ENCODE measurements at places on chromosomes 1 and 21. TPM values are rescaled to one million over a fixed set of nuclear protein-coding genes. Genes with fewer than 3 reads are reported as not detected.

DNA sequence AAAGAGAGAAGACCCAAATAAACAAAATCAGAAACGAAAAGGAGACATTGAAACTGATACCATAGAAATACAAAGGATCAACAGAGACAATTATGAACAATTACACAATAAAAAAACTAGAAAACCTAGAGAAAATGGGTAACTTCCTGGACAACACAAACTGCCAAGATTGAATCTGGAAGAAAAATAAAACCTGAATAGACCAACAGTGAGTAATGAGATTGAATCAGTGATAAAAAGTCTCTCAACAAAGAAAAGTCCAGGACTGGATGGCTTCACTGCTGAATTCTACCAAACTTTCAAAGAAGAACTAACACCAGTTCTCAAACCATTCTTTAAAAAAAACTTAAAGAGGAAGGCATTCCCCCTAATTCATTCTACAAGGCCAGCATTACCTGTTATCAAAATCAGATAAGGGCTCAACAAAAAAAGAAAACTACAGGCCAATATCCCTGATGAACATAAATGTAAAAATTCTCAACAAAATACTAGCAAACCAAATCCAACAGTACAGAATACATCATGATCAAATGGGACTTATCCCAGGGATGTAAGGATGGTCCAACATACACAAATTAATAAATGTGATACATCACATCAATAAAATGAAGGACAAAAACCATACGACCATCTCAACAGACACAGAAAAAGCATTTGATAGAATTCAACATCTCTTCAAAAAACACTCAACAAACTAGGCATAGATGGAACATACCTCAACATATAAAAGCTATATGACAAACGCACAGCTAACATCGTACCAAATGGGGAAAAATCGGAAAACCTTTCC is 119.9 kb downstream of the ACBD6 start:
- no peak for DNase-seq

- DNase-seq = no peak
Measured at GRCh38 chr1:7117399-7118281, 332.4 kb downstream of the CAMTA1 start.

DNA sequence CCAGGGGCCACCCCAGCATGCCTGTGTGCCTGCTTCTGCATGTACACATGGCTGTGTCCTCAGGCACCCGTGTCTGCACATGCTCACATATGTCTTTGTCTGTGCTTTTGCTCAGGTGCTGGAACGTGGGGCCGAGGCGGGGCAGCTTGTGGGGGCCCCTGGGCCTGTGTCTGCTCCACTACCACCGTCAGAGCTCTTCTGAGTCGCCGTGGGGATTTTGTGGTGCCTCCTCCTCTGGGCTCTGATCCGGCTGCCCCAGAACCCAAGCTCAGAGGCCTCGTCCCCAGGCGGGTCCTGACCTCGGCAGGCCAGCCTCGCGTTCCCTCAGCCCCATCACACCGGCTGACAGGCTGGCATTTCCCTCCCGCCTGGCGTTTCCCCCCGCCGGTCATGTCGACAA is 104.6 kb upstream of the ACTRT2 start:
- DNase-seq = no peak

- DNase-seq = no peak
Measured at GRCh38 chr1:204507317-204508105, 8.7 kb upstream of the MDM4 start.

- peak; percentile 93 for DNase-seq
Measured at GRCh38 chr1:197774466-197775281, 606 bp downstream of the DENND1B start.

The MMP23B gene
- total RNA-seq = 3.5 TPM

The PLA2G2F gene
- not detected for total RNA-seq
